WERI-Rb-1 (cell line): ENCODE measurements at places on chromosomes 12 and 14.

- no peak for DNase-seq
Measured at GRCh38 chr12:117380083-117380482, 18.7 kb upstream of the NOS1 start.

DNA sequence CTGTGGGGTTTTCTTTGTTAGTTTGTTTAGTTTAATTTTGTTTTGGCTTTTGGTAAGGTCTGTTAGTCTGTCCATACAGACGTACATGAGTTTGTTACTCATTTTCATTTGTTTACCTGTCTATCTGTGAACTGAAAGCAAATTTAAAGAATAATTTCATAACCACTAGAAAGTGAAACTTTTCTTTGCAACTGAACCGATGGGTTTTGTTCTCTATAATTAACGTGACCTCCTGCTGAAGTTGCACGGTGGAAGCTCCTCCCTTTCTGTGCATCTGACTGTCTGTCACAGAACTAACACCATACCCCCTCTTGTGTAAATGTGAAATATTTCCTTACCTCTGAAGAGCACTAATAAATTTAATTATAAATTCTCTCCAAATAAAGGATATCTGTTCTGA, 595.5 kb downstream of the GALC start:
- no peak for DNase-seq

DNA sequence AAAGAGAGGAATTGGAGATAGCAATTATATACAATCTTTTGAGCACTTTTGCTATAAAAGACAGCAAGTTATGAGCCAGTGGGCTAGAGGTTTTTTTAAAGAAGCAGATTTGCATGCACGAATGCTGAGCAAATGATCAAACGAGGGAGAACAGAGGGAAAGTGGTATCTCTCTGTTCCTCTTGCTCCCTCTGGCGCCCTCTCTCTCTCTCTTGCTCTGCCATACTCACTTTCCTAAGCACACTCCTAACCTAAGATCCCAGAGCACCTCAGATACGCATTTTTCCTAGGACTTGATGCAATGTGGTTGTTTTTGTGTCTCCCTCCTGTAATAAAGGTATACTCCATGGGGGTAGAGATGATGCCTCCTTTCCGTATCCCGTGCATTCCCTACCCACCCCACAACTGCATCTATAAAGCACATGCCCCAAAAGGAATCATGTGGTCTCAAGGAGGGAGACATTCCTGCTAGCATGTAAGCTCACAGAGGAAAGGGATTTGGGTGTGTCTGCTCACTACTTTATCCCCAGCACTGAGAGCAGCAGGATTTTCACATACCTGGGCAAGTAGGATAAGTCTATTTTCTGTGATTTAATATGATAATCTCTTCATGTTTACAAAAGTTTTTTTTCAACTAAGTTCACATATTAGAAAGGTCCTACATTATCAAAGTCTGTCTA, 270.2 kb downstream of the SSPN start:
- DNase-seq, result no peak

- DNase-seq, result no peak
Measured at GRCh38 chr12:10283027-10283426, 24.6 kb upstream of the KLRD1 start.
